Brain pericyte (primary cell): ENCODE measurements at places on chromosomes 6 and 20.

DNA sequence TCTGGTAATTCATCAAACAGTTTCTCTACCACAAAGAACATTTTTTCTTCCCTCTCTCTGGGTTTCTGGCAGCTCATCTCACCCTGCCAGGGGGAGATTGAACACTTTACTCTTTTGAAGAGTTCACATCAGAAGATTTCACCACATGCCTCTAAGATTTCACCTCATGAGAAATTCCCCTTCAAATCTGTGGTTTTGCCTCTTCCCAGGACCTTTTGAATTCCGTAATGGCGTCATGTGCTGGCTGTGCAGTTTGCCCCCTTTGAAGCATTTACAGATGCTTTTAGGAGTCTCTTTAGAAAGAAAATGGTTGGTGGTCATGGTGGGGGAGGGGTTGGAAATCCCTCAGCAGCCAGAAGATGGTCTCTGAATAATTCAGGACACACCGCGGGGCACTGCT is 486.1 kb downstream of the QKI start:
- peak; percentile 47 for DNase-seq

- DNase-seq = no peak
Measured at GRCh38 chr20:18985551-18985950, 172.0 kb downstream of the SCP2D1 start.

DNA sequence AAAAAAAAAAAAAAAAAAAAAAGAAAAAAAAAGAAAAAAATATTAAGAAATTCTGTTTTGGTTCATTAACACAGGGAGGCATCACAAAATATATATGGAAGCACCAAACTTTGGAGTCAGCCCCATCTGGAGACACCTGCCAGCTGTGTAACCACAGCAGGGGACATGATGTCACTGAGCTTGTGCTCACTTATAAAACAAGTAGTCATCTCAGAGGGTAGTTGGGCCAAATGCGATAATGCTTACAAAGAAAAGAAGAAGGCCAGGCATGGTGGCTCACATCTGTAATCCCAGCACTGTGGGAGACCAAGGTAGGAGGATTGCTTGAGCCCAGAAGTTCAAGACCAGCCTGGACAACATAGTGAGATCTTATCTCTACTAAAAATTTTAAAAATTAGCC is 1.1 kb upstream of the BNIP5 start:
- no peak for DNase-seq

GRCh38 chr6:111979633-111980032 is 74.3 kb upstream of the CCN6 start:
- no peak for DNase-seq

DNA sequence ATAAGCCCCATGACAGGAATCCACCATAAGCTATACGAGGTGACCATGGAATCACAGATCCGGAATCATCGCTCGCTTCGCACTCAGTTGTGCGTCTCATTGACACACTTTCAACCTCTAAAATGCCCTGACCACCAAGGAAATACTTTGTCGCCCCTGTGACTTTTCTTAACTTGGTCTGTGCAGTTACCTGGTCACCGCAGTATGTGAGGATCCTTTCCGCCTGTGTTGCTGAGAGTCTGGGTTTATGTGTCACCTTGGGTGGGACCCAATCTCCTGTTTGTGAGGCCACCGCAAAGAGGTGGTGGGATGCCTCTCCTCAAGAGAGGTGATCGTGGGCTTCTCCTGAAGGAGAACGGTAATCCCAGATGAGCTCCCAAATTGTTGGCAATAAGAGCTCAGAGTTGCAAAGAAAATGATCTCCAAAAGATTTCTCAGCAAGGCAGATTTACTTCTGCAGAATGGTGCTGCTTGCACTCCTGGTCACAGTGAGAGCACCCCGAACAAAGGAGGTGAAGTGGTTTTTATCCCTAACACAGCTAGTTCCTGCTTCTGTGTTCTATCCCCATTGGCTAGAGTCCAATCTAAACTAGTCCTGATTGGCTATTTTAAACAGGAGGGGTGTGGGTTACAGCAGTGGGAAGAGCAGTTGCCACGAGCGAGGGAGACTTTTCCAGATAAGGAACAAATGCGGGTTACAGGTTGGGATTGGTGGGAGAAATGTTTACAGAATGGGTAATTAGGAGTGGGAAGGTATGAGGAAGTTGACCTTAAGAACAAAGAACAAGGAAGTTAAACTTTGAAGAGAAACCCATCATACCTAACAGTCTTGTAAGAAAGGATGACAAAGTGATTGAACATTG is 9.1 kb upstream of the ZNFX1 start:
- no peak for DNase-seq

DNA sequence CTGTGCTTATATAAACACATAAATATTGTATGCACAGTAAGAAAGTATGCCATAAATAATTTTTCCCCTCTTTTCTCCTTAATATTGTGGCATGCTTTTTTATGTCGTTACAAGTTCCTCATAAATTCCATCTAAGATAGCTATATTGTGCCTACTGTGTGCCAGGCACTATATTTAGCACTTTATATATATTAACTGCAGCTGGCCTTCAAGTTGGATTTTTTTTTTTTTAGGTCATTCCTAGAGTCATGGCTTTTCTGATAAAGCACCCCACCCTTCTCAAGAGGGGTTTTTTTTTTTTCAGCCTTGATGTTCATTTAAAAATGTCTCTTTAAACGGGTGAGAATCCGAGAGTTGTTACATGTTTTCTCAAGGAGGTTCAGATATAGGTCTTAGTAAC is 42.8 kb upstream of the RNF8 start:
- DNase-seq = no peak

- no peak for DNase-seq
Measured at GRCh38 chr6:68632734-68633133, 2.3 kb upstream of the ADGRB3 start.

- DNase-seq = no peak
Measured at GRCh38 chr20:22823119-22823518, 212.0 kb upstream of the SSTR4 start.

GRCh38 chr6:16374461-16375200 is 136.2 kb downstream of the GMPR start:
- DNase-seq = no peak

DNA sequence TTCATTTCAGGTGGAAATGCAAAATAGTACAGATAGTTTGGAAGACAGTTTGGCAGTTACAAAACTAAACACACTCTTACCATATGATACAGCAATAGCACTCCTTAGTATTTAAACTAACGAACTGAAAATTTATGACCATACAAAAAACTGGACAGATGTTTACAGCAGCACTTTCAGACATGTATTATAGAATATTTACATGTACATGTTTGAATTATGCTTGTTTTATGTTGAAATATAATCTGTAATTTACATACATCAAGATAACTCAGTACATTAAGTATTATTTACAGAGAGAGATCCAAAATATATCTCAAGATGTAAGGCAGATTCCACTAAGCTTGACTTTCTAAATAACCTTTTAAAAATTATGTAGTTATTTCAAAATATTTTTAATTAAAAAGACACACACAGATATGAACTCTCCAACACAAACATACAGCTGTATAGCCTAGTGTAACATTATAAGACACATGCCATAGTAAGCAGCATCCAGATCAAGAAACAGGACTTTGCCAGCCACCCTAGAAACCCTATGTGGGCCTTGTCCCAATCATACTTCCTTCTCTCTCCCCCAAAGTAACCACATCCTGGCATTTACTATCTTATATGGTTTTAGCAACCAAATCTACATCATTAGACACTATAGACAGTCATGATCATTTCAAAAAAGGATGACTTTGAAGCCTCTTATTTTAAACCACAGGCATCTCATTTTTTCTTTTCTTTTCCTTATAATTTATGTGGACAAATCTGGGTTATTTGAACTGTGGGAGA is 82.2 kb downstream of the MAN1A1 start:
- DNase-seq = no peak

DNA sequence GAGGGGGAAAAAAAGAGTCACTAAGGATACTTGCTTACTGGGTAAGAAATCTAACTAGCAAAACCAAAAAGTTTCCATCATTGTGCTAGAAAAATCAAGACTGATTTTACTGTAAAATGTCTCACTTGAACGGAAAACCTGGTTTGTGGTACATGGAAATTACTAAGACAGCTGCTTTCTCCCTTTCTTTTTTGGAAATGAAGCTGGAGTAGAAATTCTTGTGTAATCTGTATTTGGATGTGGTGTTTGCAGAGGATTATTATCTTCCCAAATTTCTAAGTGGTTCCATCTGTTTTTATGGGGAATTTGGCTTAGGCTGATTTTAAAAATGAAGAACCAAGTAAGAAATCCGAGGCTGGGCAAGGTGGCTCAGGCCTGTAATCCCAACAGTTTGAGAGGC is 20.4 kb downstream of the EPB41L2 start:
- no peak for DNase-seq

GRCh38 chr20:31485450-31486339 is 10.6 kb downstream of the REM1 start:
- DNase-seq = no peak

GRCh38 chr6:124463271-124463670 is 499.0 kb upstream of the RNF217 start:
- DNase-seq = no peak

DNA sequence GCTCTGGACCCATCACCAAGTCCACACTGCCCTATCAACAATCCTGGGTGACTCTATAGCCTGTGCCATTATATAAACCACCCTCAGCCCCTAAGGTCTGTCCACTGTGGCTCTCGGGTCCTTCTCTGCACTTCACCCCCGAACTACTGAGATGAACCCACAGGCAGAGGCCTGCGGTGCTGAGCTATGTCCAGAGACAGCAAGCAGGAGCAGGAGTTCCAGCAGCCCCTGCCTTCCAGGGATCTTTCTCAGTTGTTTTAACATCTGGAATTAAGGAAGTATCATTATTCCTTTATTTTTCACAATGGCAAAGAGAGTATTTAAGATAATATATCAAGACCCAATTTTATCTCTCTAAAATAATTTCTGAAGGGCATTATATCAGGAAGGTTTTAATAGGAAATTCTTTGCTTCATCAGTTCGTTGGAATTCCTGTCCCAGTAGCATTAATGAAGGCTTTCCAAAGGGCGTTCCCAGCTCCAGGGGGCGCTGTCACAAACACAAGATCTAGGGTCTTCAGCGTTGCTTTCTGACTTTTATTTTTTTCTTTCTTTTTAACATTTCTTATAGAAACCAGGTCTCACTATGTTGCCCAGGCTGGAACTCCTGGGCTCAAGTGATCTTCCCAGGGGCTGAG is 27.3 kb downstream of the RRBP1 start:
- DNase-seq = no peak

DNA sequence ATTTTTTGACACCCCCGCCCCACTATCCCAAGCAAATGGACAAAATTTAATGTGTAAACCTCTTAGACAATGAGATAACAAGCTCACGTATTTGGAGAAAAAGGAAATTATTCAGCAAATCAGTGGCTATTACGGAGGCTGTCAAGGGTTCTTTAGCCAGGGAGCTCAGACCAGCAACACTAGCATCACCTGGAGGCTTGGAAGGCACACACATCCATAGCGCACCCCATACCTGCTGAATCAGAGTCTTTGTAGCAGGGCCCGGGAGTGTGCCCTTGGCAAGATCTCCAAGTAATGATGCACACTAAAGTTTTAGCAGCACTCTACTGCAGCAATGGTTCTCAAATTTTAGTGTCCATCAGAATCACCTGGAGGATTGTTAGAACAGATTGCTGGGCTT is 223.2 kb upstream of the BTBD3 start:
- no peak for DNase-seq

- DNase-seq = no peak
Measured at GRCh38 chr6:24231438-24231977, 105.5 kb downstream of the NRSN1 start.

DNA sequence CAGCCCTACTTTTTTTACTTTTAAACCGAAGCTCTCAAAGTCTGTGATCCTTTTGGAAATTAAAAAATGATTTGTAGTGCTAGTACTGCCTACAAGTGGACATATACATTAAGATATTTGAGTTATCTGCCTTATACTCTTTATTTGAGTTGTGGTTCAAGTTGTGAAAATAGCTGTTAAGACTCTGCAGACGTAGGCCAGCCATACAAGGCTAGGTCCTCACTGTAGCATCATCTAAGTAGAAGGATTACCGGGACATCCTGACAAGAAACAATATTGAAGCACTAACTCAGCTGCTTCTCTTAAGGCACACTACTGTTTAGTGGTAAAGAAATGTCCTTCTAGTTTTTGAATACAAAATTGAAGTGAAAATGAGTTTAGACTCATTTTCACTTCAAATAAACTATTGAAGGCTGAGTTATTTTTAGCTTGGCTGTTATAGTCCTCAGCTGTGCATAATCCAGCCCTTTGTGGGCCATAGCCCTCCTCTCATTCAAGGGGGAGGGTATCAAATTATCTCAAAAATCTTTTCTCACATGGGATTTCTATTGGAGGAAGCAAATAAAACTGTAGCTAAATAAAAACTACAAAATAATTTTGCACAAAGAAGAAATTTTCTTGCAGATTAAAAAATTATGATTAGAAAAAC is 68.1 kb downstream of the JAG1 start:
- no peak for DNase-seq

DNA sequence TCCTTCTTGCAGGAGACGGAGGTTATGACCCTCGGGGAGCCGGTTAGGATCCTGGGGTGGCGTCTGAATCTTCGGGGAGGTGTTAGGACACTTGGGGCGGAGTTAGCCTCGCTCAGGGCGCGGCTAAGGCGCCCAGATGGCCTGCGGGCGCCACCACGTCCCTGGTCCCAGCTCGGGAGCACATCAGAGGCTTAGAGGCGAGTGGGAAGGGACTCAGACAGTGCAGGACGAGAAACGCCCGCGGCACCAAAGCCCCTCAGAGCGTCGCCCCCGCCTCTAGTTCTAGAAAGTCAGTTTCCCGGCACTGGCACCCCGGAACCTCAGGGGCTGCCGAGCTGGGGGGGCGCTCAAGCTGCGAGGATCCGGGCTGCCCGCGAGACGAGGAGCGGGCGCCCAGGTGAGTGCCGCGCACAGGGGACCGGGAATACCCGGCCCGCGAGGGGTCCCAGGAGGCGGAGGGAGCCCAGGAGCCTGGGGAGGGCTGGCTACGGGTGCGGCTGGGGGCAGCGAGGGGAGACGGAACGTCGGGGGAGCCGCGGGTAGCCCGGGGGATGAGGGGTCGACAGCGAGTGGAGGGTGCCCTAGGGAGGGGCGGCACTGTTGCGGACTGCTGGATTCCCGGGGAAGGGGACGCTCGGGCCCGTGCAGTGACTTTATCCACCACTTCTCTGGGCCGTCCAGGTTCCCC is at the start of gene HCK:
Gene HCK, plus strand, starts transcription at position 153 of the 688 bp plus-strand sequence.
- no peak for DNase-seq

- no peak for DNase-seq
Measured at GRCh38 chr6:168525114-168525513, 84.1 kb downstream of the SMOC2 start.

DNA sequence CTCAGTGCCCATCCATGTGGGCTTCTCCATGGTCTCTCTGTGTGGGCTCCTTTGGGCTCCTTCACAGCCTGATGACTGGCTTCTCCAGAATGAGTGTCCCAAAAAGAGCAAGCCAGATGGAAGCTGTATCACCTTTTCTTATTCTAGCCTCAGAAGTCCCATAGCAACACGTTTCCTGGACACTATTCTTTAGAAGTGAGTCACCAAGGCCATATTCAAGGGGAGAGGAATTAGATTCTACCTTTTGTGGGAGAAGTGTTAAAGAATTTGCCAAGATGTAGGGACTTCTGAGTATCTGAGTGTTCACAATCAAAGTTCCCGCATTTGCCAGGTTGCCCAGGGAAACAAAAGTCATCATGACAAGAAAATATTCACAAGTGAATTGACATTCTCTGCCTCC is 20.7 kb upstream of the TBC1D22B start:
- no peak for DNase-seq
